ENCODE measurements at places on chromosomes 16 and 17. TPM values are rescaled to one million over a fixed set of nuclear protein-coding genes. Genes with fewer than 3 reads are reported as not detected.

KRTAP9-2 gene
- not detected for polyA plus RNA-seq

ASB16 gene
- polyA plus RNA-seq, result 2.0 TPM

SDR42E1 gene
- not detected for polyA plus RNA-seq

NAA38 gene
- polyA plus RNA-seq, result 154 TPM

DNA sequence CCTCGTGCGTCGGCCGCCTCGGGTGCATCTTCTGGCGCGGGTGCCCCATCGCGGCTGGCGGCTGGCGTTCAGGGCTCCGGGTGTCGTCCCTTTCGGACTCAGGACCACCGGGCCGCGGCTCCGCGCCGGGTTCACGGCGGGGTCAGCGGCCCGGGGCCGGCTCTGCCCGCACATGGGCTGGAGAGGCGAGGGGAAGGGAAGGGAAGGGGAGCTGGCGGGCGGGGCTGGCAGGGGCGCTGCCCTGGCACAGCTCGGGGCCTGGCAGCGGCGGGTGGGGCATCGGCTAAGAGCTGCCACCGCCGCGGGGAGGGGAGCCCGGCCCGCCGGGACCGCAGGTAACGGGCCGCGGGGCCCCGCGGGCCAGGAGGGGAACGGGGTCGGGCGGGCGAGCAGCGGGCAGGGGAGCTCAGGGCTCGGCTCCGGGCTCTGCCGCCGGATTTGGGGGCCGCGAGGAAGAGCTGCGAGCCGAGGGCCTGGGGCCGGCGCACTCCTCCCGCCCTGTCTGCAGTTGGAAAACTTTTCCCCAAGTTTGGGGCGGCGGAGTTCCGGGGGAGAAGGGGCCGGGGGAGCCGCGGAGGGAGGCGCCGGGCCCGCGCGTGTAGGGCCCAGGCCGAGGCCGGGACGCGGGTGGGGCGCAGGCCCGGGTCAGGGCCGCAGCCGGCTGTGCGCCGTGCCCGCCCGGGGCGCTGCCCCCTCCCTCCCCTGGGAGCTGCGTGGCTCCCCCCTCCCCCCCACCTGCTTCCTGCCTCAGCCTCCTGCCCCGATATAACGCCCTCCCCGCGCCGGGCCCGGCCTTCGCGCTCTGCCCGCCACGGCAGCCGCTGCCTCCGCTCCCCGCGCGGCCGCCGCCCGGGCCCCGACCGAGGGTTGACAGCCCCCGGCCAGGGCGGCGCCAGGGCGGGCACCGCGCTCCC, 646 bp downstream of the HIC1 start:
- H3K4me3 ChIP-seq, result peak overlapping the region; percentile 72
- DNase-seq, result no peak
- peaks cover 32% of the 10 kb centered on the region for H3K4me1 ChIP-seq
- no peaks in the 10 kb centered on the region for H3K36me3 ChIP-seq
- H3K27ac ChIP-seq, result peak overlapping the region; percentile 69
- peaks cover 65% of the 10 kb centered on the region for H3K27me3 ChIP-seq

- H3K36me3 ChIP-seq, result no peaks in the 10 kb centered on the region
- no peaks in the 10 kb centered on the region for H3K27me3 ChIP-seq
- no peak overlapping the region for H3K27ac ChIP-seq
These were observed 37.5 kb downstream of the SDR42E1 start for GRCh38 chr16:81973737-81974136.

- DNase-seq, result no peak
- peaks cover 12% of the 10 kb centered on the region for H3K36me3 ChIP-seq
- no peaks in the 10 kb centered on the region for H3K4me1 ChIP-seq
- no peak overlapping the region for H3K27ac ChIP-seq
- no peak overlapping the region for H3K4me3 ChIP-seq
These were observed 16.0 kb upstream of the ARL2BP start for GRCh38 chr16:57229079-57229478.

GRCh38 chr16:29925105-29925756, 795 bp downstream of the KCTD13 start:
- no peaks in the 10 kb centered on the region for H3K27me3 ChIP-seq
- peaks cover 13% of the 10 kb centered on the region for H3K4me1 ChIP-seq
- H3K4me3 ChIP-seq, result peak overlapping the region; percentile 87
- DNase-seq, result no peak

DNA sequence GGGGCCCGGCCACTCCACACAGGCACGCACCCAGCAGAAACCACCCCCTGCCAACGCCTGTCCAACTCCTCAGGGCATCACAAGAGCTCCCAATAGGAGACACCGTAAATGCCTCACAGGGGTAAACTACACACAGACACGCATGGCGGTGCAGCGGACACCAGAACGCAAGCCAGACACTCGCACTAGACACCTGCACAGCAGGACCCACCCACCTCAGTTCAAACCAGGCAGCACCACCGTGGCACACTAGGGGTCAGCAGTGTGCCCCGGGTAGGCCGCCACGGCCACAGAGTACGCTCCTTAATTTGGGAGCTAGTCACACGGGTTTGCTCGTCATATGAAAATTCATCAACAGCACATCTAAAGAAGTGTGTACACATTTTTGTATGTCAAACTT, 3.4 kb downstream of the SLC38A10 start:
- peaks cover 13% of the 10 kb centered on the region for H3K4me1 ChIP-seq
- no peaks in the 10 kb centered on the region for H3K27me3 ChIP-seq
- H3K4me3 ChIP-seq, result no peak overlapping the region

- no peak for DNase-seq
- H3K27me3 ChIP-seq, result no peaks in the 10 kb centered on the region
- H3K4me3 ChIP-seq, result no peak overlapping the region
- H3K4me1 ChIP-seq, result peaks cover 8% of the 10 kb centered on the region
- no peak overlapping the region for H3K27ac ChIP-seq
These were observed 65.0 kb downstream of the TBX4 start for GRCh38 chr17:61517265-61517664.

- no peaks in the 10 kb centered on the region for H3K36me3 ChIP-seq
- H3K4me1 ChIP-seq, result no peaks in the 10 kb centered on the region
- no peak for DNase-seq
- no peaks in the 10 kb centered on the region for H3K27me3 ChIP-seq
- H3K27ac ChIP-seq, result no peak overlapping the region
These were observed 63.8 kb upstream of the CHMP6 start for GRCh38 chr17:80927791-80928216.

DNA sequence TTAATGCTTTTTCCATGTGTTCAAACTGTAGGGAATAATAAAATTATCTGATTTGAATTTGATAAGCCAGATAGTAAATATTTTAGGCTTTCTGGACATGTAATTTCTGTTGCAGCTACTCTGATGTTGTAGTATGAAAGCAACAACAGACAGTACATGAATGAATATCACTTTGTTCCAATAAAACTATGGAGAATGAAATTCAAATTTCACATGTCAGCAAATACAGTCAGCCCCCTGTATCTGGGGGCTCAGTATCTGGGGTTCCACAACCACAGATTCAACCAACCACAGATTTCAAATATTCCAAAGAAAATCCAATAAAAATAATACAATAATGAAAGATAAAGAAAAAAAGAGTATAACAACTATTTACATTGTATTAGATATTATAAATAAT, 8.2 kb upstream of the CLTC start:
- H3K27ac ChIP-seq, result no peak overlapping the region
- DNase-seq, result no peak
- no peaks in the 10 kb centered on the region for H3K27me3 ChIP-seq
- H3K4me3 ChIP-seq, result no peak overlapping the region
- peaks cover 4% of the 10 kb centered on the region for H3K4me1 ChIP-seq

DNA sequence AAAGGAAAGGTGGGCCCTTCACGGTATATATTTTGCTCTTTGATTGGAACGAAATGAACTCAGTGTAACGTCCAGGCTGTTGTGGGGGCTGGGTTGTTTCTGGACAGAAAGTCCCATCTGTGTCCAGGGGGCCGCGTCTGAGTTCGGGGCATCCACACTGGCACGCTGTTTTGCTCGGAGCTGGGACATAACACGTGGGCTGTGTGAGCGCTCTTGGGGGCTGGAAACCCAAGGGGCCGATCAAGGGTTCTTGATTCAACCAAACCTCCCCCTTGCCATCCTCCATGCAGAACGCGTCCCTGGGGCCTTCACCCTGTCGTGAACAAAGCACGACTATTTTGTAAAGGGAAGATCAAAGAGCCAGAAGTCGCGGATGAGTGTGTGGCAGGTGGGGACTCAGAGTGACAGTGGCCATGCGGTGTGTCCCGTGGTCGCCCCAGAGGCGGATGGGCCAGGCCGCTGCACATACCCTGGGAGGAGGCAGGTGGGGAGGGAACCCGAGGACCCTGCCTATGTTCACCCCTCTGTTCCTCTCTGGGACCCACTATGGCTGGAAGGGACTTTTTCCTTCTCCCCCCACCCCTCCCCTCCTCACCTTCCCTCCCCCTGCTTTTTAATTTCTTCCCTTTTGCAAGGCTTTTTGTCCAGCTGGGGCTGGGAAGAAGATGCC, 387.2 kb downstream of the SEC14L1 start:
- no peaks in the 10 kb centered on the region for H3K36me3 ChIP-seq
- H3K27me3 ChIP-seq, result peaks cover 23% of the 10 kb centered on the region
- DNase-seq, result no peak
- no peak overlapping the region for H3K27ac ChIP-seq
- H3K4me3 ChIP-seq, result no peak overlapping the region

All from hepatocyte (in vitro differentiated cells).